Activated B cell treated with CpG ODN at 0.5 μM for 24 hours (primary cell): ENCODE measurements at places on chromosomes 5 and 9.

- H3K4me3 ChIP-seq, result no peak overlapping the region
- no peaks in the 10 kb centered on the region for H3K27me3 ChIP-seq
- no peak overlapping the region for H3K27ac ChIP-seq
- peaks cover 12% of the 10 kb centered on the region for H3K36me3 ChIP-seq
Observed at GRCh38 chr5:96703995-96704394, 41.8 kb downstream of the CAST start.

DNA sequence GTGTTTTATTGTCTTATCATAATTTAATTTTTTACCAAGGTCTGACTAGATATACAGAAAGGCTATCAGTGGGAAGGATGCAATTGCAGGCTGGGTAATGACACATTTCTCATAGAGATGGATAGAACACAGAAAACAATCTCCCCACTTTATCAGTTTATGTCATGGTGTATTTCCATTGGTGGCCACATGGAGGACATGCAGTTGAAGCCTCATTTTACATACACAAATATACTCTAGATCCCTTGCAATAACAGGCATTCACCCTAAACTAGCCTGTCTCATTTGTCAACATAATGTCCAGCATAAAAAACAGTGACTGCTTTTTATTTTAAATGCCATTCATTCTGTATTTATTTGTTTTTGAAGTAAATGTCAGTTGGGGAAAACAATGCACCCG, 526.3 kb downstream of the GABRG2 start:
- no peak for DNase-seq
- no peaks in the 10 kb centered on the region for H3K4me1 ChIP-seq
- H3K4me3 ChIP-seq, result no peak overlapping the region
- H3K27ac ChIP-seq, result no peak overlapping the region
- no peaks in the 10 kb centered on the region for H3K36me3 ChIP-seq

DNA sequence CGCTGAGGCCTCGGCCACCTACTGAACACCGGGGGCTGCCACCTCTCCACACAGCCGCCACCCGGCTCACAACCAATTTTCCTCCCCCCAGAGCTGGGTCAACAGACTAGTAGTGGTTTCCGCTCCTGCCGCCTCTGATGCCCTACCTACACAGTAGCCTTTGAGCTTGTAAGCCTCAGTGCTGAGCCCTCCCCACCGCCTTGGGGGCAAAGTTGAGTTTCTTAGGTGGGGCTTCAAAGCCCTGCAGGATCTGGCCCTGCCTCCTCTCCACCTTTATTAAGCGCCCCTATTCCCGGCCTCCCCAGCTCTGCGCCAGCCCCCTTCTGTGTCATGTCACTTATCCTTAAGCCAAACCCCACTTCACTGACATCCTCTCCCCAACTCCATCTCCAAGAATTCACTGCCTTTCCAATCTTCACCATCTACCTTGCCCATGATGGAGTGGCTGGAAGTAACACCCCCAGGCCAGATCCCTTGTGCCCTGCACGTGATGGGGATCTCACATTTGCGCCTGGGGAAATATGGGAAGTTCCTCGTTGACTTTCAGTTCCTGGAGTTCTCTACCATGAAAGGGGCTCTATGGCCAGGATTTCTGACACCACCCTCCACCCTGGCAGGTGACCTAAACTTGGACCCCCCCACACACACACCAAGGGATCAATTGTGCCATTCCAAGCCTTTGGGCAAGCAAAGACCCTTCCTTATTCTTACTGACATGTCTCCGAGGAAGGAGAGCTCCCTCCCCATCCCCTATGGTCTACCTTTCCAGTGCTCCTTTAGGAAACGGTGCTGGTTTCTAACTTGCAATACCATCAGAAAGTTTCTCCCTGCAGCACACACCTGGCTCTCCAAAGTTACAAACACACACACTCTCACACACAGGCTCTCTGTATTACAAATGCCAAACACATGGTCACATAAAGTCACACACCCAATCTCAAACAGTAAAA, 2.7 kb upstream of the CNTFR start:
- no peaks in the 10 kb centered on the region for H3K36me3 ChIP-seq
- peaks cover 72% of the 10 kb centered on the region for H3K27me3 ChIP-seq
- no peak overlapping the region for H3K27ac ChIP-seq

- no peaks in the 10 kb centered on the region for H3K4me1 ChIP-seq
- H3K27ac ChIP-seq, result no peak overlapping the region
- H3K36me3 ChIP-seq, result peaks cover 4% of the 10 kb centered on the region
- no peaks in the 10 kb centered on the region for H3K27me3 ChIP-seq
Observed at GRCh38 chr5:127943061-127943371, 140.6 kb upstream of the SLC12A2 start.

DNA sequence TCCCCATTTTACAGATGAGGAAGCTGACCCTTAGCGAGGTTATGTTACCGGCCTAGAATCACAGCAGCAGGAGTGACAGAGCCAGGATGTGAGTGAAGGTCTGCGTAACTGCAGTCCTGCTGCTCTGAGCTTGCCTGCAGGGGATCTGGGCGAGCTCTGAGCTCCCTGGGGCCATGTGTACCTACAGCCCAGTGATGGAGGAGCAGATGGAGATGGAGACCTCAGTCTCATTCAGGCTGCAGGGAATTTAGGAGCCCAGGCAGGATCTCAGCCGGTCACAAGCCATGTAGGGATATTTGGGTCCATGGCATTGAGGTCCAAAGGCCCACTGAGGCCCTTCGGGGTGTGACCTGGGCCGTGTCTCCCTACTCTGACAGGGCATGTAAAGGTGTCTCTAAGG, 170.6 kb downstream of the CACNA1B start:
- no peaks in the 10 kb centered on the region for H3K36me3 ChIP-seq
- H3K4me1 ChIP-seq, result no peaks in the 10 kb centered on the region
- H3K27me3 ChIP-seq, result peaks cover 12% of the 10 kb centered on the region
- no peak overlapping the region for H3K4me3 ChIP-seq
- peak; percentile 8 for DNase-seq
- no peak overlapping the region for H3K27ac ChIP-seq

DNA sequence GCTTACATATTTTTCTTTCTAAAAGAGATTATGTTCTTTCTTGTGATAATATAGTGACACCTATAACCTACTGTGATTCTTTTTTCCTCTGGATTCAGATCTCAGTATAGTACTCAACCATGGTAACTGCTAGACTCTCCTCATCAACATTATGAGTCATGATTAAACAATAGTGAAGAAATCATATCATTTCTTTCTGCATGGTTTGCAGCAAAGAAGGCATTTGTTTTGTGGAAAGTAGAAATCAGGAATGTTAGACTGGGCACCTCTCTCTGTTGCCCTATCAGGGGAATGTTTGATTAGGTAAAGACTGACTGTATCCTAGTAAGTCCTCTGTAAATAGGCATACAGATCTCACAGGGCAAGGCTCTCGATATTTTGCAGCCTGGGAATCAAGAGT, 25.6 kb upstream of the SMC2 start:
- H3K27ac ChIP-seq, result no peak overlapping the region
- no peaks in the 10 kb centered on the region for H3K36me3 ChIP-seq
- H3K27me3 ChIP-seq, result peaks cover 4% of the 10 kb centered on the region
- H3K4me1 ChIP-seq, result no peaks in the 10 kb centered on the region
- no peak for DNase-seq

DNA sequence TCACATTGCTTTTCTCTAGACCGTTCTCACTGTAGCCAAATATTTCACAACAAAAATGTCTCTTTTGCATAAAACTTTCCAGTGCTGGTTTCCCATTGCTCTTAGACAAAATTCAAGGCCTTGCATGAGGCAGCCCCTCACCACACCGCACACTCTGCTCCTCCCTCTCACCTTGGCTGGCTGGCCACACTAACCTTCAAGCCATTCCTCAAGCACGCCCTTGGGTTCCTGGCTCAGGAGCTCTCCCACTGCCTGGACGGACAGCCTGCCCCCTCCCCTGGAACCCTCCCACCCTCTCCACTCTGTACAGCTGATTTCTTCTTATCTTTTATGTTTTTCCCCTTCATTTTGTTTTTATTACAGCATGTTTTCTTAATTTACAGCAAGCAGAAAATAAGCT, 83.2 kb downstream of the PDZD2 start:
- H3K36me3 ChIP-seq, result no peaks in the 10 kb centered on the region
- no peak for DNase-seq
- no peak overlapping the region for H3K27ac ChIP-seq
- H3K4me1 ChIP-seq, result no peaks in the 10 kb centered on the region
- H3K4me3 ChIP-seq, result no peak overlapping the region

DNA sequence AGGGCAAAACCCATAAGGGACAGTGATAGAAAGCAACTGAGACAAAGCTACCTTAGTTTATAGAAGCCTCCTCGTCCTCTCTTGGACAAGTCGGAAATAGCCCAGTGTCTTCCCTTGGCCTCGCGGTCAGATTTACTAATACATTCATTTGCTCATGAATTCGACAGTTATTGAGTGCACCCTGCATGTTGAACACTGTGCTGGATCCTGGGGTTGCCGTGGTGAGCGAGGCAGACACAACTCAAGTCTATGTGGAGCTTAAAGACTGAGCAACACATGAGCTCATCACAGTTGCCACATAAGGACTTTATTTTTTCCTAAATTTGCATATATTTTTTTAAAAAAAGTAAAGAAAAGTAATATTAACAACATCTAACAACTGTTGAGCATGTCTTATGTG, 411.1 kb upstream of the ITGA1 start:
- no peaks in the 10 kb centered on the region for H3K4me1 ChIP-seq
- H3K36me3 ChIP-seq, result no peaks in the 10 kb centered on the region
- H3K27me3 ChIP-seq, result no peaks in the 10 kb centered on the region
- no peak overlapping the region for H3K4me3 ChIP-seq
- no peak overlapping the region for H3K27ac ChIP-seq

- H3K36me3 ChIP-seq, result no peaks in the 10 kb centered on the region
- DNase-seq, result no peak
- no peak overlapping the region for H3K27ac ChIP-seq
- H3K27me3 ChIP-seq, result peaks cover 2% of the 10 kb centered on the region
- H3K4me1 ChIP-seq, result peaks cover 6% of the 10 kb centered on the region
- no peak overlapping the region for H3K4me3 ChIP-seq
Observed at GRCh38 chr5:171149772-171150171, 159.3 kb upstream of the TLX3 start.

- H3K27me3 ChIP-seq, result peaks cover 7% of the 10 kb centered on the region
- H3K4me1 ChIP-seq, result peaks cover 13% of the 10 kb centered on the region
- no peak overlapping the region for H3K27ac ChIP-seq
- DNase-seq, result no peak
- peaks cover 2% of the 10 kb centered on the region for H3K36me3 ChIP-seq
Observed at GRCh38 chr9:132774886-132775285, 103.2 kb downstream of the AK8 start.

DNA sequence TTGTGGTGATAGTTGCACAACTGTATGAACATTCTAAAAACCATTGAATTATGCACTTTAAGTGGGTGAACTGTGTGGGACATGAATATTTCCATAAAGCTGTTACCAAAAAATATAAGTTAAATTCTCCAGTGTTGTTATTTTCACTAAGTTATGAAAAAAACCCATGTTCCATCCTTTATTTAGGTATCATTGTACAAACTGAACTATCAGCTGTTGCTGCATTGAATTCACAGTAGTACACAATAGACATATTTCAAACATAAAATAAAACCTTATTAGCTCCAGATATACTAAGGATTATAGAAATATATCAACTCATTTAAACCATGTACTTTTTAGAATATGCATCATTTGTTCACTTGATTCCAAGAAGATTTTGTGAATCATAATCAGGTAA, 192.1 kb downstream of the COMMD10 start:
- peaks cover 46% of the 10 kb centered on the region for H3K36me3 ChIP-seq
- no peak for DNase-seq
- H3K27me3 ChIP-seq, result no peaks in the 10 kb centered on the region
- H3K27ac ChIP-seq, result no peak overlapping the region
- no peak overlapping the region for H3K4me3 ChIP-seq

DNA sequence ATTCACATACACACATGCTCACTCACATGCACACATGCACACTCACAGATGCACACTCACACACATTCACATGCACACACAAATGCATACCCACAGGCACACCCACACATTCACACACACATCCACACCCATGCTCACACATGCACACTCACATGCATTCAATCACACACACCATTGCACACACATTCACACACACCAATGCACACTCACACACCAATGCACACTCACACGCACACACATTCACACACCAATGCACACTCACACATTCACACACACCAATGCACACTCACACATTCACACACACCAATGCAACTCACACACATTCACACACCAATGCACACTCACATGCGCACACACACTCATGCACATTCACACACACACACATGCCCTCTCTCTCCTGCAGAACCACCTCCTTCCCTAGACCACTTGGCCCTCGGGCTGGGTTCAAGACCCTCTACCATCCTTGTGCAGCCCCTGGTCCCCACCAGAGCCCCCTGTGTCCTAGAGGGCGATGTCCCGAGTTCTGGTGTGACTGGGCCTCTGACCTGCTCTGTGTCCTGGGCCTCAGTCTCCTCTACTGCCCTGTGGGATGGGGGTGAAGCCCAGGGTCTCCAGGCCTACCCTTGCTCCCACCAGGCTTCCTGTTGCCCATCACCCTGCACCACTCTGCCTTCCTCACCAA, 139.0 kb downstream of the OLFM1 start:
- no peak for DNase-seq
- peaks cover 1% of the 10 kb centered on the region for H3K27me3 ChIP-seq
- no peak overlapping the region for H3K27ac ChIP-seq
- H3K4me1 ChIP-seq, result no peaks in the 10 kb centered on the region

DNA sequence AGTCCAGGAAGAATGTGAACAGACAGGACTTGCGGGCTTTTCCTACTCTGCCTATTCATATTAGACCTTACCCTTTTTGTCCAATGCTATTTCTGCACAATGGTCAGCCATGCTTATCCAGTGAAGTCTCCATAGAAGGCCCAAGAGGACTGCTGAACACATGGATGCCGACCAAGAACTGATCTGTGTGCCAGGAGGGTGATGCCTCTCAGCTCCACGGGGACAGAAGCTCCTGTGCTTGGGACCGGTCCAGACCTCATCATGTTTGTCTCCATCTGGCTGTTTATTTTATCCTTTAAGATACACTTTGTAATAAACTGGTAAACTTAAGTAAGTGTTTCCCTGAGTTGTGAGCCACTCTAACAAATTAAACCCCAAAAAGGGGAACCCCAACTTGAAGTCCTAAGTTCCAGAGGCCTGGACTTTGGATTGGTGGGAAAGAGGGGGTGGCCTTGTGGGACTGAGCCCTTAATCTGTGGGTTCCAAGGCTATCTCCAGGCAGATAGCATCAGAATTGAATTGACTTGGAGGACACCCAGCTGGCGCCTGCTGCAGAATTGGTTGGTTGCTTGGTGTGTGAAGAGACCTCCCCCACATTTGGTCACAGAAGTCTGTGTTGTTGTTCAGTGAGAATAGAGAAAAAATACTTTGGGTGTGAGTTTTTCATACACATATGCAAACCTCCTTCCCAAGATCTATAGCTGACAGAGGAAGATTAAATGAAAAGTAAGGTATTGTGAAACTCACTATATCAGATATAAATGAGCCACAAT, 57.9 kb upstream of the ANKH start:
- no peaks in the 10 kb centered on the region for H3K4me1 ChIP-seq
- no peak overlapping the region for H3K27ac ChIP-seq
- DNase-seq, result no peak
- no peaks in the 10 kb centered on the region for H3K36me3 ChIP-seq

DNA sequence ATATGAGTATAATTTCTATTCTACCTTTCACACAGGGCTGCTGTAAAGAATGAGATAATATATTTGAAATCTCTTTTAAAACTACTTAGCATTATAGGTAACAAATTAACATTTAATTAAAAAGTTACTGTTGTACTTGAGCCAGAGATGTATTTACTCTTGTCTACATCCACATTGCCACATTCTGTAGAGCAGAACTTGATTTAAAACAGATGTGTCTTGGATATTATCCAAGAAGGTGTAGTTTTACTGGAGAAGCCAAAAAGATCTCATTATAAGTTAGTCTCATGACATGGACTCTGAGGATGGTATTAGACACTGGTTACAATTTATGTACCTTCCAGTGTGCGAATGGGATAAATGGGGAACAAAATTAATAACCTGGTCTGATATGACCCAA, 293.1 kb upstream of the CCNH start:
- no peaks in the 10 kb centered on the region for H3K4me1 ChIP-seq
- peaks cover 3% of the 10 kb centered on the region for H3K27me3 ChIP-seq
- no peak overlapping the region for H3K27ac ChIP-seq
- no peaks in the 10 kb centered on the region for H3K36me3 ChIP-seq
- no peak overlapping the region for H3K4me3 ChIP-seq
